ENCODE measurements at places on chromosomes 6 and 20.
A peak's percentile ranks its signal among the peaks of the same experiment; 100 is the strongest.

DNA sequence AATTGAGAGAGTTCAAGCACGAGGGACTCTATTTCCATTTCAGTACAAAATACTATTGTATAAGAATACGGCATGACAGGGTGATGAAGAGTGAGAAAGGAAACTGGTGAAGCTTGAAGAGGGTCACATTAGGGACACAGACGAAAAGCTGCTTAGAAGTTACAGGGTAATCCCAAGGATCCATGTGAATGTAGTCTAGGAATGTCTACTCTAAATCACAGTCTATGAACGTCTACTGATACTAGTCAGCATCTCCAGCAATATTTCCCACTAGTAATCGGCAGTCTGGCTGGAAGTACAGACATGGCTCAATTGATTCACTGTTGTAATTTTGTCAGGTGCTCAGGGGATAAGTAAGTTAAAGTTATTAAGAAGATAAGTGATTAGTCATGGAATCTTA, 156.4 kb downstream of the ASCC3 start:
- DNase-seq, result no peak

- DNase-seq, result no peak
Observed at GRCh38 chr6:145743332-145743731, 8.0 kb upstream of the EPM2A start.

DNA sequence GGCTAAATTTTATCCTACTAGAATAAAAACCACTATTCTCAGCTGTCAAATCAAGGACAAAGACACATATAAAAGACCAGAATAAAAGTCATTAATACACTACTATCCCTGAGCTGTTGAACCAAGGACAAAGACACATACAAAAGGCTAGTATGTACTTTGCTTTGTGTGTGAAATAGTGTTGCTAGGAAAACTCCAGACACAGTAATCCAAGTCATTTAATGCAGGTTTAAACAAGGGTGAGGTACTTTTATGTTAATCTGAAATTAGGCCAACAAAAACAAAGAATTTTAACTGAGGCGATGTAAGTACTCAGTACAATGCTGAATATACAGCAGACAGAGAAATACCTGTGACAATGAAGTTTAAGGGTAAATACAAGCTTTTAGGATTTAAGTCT, 18.9 kb downstream of the GCLC start:
- DNase-seq, result peak; percentile 100

GRCh38 chr6:16481697-16482399, 243.5 kb downstream of the GMPR start:
- no peak for DNase-seq

- no peak for DNase-seq
Observed at GRCh38 chr6:150018846-150019580, 6.3 kb downstream of the RAET1L start.

DNA sequence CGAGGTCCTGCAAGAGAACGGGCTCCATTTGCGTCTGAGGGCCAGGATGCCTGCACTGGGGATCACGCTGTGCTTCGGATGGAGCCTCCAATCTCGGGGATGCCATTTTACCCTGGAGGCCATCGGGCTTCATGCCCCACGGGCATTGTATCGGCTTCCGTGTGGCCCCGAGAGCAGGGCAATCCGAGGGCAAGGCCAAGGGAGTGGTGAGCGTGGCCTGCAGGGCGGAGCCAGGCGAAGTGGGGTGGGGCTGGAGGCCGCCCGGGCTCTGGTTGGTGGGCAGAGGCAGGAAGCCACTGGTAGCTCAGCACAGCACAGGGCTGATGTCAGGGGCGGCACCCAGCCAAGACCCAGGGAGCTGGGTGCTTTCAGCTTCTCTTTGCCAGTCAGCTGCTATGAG, 57.5 kb upstream of the BHLHE23 start:
- no peak for DNase-seq

DNA sequence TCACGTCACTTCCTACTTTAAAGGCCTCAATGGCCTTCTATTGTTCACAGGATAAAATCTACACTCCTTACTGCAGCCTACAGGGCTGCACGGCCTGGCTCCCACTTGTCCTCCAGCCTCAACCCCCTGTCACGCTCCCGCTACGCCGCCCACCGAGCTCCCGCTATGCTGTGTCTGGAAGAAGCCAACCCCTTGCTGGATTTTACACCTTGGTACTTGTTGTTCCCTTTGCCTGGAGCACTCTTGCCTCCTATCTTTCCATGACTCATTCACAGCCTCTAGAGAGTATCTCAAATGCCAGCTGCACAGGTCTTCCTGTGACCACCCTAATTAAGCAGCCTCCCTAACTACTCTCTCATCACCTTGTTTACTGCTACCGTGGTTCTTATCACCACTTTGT, 259.9 kb downstream of the PRKN start:
- no peak for DNase-seq

DNA sequence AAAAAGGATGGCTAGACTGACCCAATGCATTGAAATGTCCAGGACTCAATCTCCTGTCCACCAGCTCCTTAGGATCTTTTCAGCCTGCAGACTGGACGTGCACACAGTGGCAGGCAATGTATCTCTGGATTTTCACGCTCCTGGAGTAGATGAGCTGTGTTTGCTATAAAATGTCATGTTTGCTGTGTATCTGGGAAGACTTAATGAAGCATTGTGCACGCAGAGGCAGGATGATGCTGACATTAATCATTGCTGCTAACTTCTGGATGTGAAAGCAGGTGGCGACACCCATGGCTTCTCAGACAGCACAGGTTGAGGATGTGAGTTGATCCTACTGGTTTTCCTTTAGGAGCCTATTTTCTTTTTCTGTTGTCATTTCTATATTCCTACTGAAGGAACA, 133.1 kb upstream of the PCSK2 start:
- DNase-seq, result no peak

- DNase-seq, result no peak
Observed at GRCh38 chr20:57590485-57591288, 29.5 kb downstream of the ZBP1 start.

- no peak for DNase-seq
Observed at GRCh38 chr6:90645634-90646033, 58.8 kb upstream of the MAP3K7 start.

DNA sequence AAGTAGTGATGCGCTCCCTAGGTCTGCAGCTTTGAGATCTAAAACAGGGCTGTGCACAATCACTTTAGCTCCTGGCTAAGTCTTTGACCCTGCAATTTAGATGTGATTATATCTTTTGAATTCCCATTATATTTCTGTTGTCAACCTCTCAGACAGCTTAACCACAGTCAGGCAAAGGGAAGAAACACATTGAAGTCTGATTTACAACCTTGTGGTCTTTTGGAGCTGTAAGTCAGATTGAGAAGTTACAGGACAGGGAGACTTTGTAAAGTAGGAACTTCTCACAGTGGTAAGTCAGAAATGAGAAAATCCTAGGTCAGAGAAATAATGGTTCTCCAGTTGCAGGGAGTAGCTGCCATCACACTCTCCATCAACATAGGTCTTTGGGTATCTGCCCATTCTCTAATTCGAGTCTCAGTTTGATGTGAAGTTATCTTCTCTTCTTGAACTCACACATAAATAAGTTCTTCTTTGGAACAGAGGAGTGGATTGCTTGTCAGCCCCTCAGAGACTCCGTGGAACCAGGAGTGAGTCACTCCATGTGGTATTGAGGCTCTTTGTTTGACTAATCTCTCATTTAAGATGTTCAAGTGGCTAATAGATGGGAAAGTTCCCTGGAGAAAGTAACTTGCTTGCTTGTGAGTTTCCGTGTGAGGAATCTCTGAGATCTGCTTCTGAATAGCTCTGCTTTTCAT, 35.0 kb upstream of the SGK1 start:
- DNase-seq, result no peak

GRCh38 chr6:49087369-49087768, 375.7 kb downstream of the MMUT start:
- DNase-seq, result no peak

- DNase-seq, result no peak
Observed at GRCh38 chr20:31713312-31714273, 9.1 kb downstream of the BCL2L1 start.

- DNase-seq, result no peak
Observed at GRCh38 chr20:3712279-3712873, at the start of gene SIGLEC1. Gene SIGLEC1, minus strand, starts transcription at chr20:3712600. Its CDS starts 5,472 bp downstream, at chr20:3707128.

DNA sequence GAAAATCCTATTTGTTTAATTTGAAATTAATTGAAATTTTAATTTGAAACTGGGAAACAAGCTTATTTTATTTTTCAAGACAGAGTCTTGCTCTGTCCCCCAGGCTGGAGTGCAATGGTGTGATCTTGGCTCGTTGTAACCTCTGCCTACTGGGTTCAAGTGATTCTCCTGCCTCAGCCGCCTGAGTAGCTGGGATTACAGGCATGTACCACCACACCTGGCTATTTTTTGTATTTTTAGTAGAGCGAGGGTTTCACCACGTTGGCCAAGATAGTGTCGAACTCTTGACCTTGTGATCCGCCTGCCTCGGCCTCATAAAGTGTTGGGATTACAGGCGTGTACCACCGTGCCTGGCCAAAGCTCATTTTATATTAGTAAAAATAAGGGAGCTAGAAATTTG, 4.2 kb downstream of the SRSF3 start:
- no peak for DNase-seq

- DNase-seq, result no peak
Observed at GRCh38 chr6:624979-625378, 31.9 kb downstream of the HUS1B start.

GRCh38 chr20:4484379-4484997, 237.2 kb upstream of the PRND start:
- no peak for DNase-seq

GRCh38 chr6:48041894-48042293, 69.1 kb downstream of the PTCHD4 start:
- no peak for DNase-seq

GRCh38 chr6:111714416-111715270, 109.0 kb upstream of the TRAF3IP2 start:
- no peak for DNase-seq

All from HAP-1 (cell line).